Globus pallidus (tissue), 1 donor: ENCODE measurements at places on chromosomes 1 and 21.

DNA sequence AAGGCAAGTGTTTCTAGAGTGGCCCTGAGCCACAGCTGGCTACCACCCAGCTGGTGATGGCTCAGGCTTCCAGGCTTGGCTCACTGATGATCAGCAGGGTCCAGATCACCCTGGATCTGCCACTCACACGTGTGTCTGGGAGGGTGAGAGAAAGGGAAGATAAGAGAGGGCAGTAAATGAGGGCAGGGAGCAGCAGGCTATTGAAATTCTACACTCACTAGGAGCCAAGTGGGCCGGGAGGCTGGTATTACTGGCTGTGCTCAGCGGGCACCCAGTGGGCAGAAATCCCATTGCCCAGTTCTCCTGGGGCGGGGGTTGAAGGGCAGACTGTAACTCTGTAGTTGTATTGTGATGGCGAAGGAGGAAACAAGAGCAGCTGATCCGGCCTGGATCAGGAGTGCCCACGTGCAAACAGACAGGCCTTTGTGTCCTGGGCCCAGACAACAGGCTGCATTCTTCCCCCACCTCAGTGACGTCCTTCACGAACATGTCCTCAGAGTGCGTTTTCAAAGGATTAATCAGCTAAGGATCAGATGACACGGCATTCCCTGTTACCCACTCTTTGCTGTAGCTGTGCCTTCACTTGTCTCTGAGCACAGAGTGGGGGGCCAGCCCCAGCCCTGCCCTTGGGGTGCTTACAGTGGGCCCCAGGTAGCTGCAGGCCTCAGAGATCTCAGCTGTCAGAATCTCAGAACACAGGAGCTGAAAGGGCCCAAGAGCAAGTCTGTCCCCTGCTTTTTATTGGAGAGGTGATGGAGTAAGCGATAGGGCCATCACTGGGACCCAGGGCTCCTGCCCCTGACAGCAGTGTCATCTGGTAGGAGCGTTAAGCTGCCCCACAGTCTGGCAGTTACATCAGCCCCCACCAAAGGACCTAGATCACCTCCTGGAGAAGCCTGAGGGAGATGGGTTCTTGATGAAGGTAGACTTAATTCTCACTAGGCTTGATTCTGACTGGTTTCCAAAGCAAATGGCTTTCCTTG lies 60.5 kb downstream of the ATP1A1 start:
- DNase-seq, result peak; percentile 99

DNA sequence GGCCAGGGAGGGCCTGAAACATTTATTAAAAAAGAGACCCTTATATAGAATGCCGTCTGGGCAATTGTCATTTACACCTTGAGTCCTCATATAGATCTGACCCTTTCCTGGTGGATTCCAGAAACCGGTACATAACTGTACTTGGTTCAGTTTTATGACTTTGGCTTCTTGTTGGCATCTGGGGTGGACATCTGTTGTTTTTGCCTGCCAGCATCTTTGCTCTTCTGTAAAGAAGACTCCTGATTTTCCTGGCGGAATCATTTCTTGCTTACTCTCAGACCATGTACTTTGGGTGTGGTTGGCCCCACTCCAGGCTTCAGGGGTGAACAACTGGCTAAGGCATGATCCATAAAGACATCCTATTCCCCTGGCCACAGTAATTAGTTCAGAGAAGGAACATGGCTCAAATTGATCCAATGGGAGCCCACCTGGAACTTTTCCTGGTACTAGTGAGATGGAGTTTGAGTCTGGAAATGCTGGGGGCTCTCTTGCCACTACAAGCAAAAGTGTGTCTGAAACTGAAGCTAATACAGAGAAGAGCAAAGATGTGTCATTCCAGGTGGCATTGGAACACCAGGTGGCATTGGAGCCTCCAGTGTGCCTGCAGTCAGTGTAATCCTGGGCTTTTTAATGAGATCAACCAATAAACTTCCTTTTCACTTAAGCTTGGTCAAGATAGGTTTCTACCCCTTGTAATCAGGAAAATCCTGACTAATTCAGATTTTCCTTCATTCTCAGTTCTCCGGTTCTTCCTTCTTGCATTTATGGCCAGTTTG lies 332.5 kb upstream of the CAMK1G start:
- no peak for DNase-seq

DNA sequence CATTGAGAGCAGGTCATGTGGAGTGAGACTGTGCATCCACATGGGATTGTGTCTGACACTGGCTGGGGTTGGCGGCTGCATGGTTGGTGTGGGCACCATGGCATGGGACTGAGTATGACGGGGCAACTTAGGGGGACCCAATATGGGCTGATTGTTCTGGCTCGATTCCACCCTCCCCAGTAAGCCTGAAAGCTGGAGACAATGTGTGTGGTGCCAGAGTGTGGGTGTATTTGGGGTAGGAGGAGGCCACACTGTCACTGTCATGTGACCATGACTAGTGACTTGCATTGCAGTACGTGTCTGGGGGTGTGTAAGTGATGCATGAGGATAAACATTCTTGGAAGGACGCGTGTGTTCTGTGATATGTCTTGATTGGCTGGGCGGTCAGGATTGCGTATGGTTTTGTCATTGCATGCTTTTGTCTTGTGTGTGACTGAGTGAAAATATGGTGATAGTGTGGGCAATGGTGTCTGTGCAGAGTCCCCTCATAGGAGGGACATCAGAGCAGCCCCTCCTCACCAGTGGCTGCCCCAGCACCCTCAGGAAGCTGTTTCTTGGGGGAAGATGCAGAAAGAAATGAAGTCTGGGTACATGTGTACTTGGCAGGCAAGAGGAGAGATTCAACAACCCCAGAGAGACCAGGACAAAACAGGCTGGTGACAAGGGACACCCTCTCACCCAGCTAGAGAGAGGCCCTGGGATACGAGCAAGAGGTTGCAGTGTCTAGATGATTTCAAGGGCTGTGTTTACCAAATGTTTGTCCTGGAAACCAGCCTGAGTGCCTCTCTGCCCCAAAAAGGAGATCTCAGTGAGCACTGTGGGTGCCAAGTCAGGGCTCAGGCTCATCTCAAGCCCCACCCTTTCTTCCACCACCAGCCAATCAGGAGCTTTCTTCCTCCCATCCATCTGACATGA lies 36.3 kb downstream of the SDC3 start:
- DNase-seq, result no peak

DNA sequence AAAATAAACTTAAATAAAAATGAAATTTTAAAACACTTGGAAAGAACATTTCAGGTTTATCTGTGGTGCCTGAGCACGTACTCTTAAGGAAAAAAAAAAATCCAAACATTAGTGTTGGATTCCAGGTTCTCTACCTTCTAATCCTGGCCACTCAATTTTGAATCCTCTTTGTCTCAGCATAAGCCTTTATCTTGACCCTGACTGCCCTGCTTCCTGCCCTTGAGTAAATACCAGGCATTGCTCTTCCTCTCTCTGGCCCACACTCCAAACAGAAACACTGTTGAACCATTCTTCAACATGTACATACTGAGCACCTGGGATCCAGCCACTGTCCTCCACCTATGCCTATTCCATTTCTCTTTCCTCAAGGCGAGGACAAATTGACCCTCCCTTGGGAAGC lies 11.4 kb upstream of the VANGL1 start:
- no peak for DNase-seq

GRCh38 chr1:221013691-221014660 lies 134.7 kb downstream of the HLX start:
- no peak for DNase-seq

DNA sequence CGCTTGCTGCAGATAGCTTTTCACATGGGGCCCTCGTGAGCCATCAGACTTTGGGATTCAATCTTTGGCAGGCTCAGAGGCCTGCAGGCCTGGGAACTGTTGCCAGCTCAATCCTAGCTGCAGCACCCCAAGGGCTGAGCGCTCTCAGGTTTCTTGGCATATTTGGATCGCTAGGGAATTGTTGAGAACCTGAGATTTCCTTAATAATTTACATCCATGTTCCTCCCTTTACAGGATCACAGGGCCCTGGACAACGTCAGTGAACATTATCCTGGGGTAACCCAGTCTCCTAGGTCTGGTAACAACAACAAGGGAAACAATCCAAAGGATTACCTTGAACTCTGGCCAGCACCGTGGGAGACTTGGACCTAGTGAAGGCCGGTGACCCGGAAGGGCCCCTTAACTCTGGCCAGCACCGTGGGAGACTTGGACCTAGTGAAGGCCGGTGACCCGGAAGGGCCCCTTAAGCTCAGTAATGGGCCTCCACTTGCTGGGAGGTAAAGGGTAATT lies 49.3 kb upstream of the NEK2 start:
- no peak for DNase-seq
